ENCODE measurements at places on chromosomes 1 and 21.

DNA sequence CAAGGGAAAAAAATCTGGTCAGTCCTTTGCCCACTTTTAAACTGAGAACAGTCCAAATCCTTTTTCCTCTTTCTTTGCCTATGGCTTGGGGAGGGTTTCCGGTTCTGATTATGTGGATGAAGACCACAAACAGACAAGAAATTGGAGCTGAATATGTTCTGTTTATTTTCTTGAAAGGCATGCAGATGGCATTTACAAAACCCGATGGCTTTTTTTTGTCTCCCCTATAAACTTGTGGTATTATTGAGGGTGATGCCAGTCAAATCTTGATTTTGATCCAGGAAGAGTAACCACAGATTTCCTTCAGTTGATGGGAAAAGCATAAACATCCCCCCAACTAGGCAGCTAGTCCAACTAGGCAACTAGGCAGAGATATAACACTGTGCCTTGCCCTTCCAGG, 38.9 kb downstream of the PLPP3 start:
- no peaks in the 10 kb centered on the region for H3K36me3 ChIP-seq
- H3K4me3 ChIP-seq = no peak overlapping the region

GRCh38 chr1:89546082-89546889, 21.7 kb downstream of the LRRC8B start:
- no peak for DNase-seq
- H3K27ac ChIP-seq = no peak overlapping the region
- no peak overlapping the region for H3K4me3 ChIP-seq
- H3K27me3 ChIP-seq = no peaks in the 10 kb centered on the region
- no peaks in the 10 kb centered on the region for H3K36me3 ChIP-seq

DNA sequence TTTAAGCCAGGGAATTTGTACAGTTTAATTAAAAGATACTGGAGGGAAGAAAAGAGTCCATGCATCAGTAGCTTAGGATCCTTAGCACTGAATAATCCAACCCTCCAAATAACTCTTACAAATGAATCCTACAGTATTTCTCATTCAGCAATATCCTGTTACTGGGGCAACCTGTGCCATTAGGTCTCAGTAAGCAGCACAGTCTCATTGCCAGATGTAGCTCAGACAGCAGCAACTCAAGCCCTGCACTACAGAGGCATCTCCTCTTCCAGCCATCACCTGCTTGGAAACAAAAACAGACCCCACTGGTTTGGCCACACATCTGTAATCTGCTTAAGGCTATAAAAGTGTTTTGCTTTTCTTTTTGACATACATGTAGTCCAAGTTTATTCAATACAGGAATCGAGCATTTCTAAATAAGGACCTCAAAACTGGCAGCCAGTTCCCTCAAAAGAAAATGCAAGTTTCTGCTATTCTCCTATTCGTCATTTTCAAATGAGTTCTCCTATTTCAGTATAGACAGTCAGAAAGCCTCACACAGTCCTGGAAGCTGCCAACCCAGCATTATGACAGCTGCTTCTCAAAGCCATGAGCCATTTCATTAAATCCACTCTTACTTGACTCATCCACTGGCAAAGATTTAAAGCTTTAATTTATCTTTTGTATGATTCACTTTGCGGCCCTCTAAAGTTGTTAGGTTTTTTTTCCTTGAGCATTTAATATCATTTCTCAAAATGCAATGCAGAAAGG, 129.0 kb downstream of the APP start:
- no peak overlapping the region for H3K4me3 ChIP-seq
- H3K27ac ChIP-seq = no peak overlapping the region
- no peaks in the 10 kb centered on the region for H3K4me1 ChIP-seq
- DNase-seq = no peak

DNA sequence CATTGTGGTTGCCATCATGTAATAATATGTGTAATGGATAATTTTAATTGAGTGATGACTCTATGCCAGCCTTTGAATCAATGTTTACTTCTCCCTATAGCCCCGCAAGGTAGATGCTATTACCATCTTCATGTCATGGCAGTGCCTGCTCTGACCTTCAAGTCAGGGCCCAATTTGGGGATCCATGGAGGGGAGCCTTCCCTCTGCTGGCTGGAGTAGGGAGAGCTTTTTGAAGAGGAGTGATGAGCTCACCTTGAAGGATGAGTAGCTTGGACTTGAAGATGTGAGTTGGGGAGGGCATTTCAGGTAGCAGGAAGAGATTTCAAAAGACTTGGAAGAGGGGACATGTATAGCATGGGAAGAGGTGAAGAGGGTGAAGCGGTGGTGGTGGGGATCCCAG, 189.2 kb downstream of the FOXD2 start:
- no peak overlapping the region for H3K27ac ChIP-seq
- H3K4me1 ChIP-seq = no peaks in the 10 kb centered on the region
- H3K4me3 ChIP-seq = no peak overlapping the region
